ENCODE measurements at places on chromosomes 7 and 10. TPM values are rescaled to one million over a fixed set of nuclear protein-coding genes. Genes with fewer than 3 reads are reported as not detected.

GRCh38 chr7:129443612-129444011 lies 9.4 kb downstream of the STRIP2 start:
- DNase-seq, result no peak

DNA sequence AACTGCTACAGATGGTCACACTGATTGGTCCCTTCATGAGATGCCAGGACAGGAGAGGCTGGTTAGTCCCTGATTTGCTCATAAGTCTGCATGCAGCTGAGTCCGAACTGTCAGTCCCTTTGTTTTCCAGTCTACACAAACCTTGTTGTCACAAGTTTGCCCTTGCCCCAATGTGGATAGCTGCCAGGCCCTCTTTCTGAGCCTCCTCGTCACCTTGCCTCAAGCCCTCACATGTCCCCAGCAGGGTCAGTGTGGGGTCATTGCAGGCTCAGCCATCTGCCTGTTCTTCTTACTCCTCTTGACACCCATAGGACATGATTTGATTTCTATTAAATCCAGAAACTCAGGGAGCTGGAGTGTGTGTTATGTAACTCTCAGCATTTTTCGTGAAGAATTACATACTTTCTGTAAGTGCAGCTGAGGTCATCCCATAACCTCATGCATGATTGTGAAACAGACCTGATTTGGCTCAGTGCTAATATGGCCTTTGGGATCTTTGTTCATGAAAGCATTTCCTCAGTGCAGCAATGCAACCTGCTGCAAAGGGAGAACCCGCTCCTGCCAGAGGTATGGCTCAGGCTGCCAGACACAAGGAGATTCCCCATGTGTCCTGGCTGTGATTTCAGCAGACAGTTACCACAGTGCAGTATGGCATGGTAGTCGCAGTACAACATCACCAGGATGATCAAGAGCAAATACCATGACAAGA lies 70.0 kb upstream of the ZMIZ2 start:
- DNase-seq, result no peak

DNA sequence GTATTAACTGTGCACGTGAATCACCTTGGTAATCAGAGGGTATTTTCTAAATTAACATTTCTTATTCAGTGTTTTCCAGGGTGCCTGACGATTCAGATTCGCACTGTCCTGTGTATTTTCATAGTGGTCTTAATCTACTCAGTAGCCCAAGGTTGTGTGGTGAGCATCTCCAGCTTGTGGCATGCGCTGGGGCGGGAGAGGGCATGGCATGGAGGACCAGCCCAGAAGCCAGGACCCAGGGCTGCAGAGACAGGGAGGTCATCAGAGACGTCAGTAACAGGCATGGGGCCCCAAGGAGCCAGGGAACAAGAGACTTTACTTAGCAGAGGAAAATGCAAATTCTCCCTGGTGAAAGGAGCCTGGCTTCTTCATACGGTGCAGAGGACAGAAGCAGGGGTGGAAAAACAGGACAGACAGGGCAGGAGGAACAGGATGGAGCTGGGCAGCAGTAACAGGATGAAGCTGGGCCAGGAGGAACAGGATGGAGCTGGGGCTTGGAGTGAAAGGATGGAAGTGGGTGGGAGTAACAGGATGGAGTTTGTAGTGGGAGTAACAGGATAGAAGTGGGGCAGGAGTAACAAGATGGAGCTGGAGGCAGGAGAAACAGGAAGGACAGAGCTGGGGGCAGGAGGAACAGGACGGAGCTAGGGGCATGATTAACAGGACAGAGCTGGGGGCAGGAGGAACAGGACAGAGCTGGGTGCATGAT lies 110.9 kb downstream of the ADCY1 start:
- peak; percentile 1 for DNase-seq

HHEX gene
- 4.0 TPM for total RNA-seq

DNA sequence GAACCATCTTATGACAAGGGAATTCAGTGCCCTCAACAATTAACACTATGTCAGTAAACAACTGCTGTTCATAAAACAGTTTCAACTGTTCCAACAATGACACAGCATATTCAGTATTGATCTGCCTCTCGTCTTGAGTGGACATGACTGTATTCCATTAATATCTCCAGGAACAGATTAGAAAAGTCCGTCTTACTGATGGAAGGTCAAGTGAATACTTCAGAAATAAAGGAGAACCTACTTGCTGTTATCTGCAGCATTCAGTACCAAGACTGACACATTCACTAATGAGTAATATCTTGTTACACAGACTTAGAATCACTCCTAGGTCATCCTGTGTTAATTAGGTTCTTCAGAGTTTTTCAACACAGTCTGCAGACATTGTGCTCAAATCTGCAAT lies 12.1 kb downstream of the KBTBD2 start:
- DNase-seq, result no peak

Data from testis (tissue), 5 donors.